ENCODE measurements at places on chromosomes 1 and 21.

GRCh38 chr1:150516050-150516591 is 569 bp downstream of the FALEC start:
- DNase-seq, result no peak

GRCh38 chr1:38451541-38451993 is 405.0 kb upstream of the POU3F1 start:
- no peak for DNase-seq

DNA sequence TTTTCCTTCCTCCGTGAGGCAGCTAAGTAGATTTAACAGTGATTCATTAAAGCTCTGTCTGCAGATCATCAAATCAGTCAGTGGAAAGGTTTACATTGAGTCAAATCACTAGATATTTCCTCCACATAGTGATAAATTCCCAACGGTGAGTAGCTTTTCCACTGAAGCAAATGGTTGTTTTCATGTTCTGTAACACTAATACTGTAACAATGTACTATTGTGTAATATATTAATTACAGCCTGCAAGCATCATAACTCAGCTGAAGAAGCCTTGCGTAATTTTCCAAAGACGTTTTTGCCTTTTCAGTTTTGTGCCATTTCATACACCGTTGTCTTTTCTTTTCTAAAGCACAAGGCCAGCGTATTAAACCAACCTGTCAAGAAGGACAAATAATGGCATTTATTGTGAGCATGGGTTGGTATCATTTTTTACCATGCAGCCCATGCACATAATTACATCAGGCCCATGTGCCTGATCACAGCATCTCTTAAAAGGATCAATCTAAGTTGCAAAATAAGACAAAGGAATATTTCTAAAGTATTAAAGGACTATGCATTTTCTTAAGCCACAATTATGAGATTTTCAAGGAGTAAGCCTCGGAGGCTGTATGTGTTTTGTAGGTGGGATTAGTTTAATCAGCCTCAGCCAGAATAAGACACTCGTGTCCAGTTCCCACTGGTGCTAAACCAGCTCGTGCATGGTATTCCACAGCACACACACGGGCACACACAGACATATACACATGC is 16.7 kb upstream of the PDE9A start:
- no peak for DNase-seq

GRCh38 chr1:116332451-116332850 is 40.6 kb upstream of the ATP1A1 start:
- no peak for DNase-seq

DNA sequence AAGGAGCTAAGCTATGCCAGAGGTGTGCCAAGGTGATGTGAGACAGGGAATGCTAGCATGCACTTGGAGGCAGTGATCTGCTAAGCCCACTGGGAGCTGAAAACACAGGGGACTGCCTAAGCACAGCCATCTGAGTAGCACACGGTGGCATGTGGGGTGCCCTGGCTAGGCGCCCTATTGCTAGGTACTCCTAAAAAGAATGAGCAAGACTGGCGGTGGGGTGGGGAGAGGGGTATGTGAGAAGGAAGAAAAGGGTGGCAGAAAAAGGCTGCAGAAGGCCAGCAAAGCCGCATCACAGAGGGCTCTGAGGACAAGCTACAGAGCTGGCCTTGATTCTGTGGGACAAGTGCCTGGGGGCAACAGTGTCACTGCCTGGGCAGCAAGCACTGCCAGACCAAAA is 23.9 kb downstream of the PARP1 start:
- DNase-seq, result no peak

DNA sequence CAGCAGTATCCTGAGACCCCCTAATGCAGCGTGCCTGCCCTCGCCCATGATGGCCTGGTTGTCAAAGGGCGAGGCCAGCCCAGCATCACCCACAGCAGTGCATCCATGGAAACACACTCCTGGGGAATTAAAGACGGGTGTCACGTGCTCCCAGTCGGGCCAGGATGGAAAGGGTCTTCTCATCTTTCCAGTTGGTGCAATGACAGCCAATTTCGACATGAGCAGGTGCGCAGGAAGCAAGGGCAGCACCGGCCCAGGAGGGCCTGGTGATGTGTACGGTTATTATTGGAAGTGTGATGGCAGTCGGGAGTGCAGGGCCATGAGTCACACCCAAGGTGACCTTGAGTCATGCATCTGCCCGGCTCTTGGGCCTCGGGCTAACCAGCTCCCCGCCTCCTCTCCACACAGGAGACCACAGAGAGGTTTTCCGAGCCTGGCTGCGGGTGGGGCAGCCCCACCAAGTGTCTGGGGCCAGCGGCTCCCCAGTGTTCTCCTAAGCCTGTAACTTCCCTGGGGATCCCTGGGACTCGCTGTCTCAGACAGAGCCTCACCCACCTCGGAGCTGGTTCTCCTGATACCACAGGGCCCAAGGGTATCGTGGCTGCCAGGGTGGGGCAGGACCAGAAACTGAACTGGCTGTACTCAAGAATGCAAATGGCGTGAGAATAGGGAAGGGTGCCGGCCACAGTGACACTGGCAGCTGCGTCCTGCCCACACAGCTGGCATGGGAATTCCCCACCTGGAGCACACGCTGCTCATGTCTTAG is 119.8 kb downstream of the SIK1 start:
- DNase-seq, result no peak

GRCh38 chr1:54028306-54029251 is 10.6 kb upstream of the LDLRAD1 start:
- DNase-seq, result no peak

DNA sequence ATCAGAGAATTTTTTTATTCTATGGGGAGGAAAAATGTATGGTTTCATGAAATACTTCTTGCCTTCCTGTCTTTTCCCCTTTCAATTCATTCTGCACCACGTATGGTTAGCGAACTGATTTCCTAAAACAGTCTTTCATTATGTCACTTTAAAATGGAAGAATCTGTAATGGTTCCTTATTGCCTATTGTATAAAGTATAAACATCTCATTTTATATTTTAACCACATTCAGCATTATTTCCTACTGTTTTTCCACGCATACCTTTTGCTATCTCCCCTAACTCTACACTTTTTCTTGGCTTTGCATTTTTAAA is 232.3 kb upstream of the B3GALT2 start:
- no peak for DNase-seq

- DNase-seq, result no peak
Observed at GRCh38 chr1:1021920-1022259, 2.0 kb downstream of the AGRN start.

GRCh38 chr21:41431788-41432548 is 5.9 kb downstream of the MX1 start:
- no peak for DNase-seq

DNA sequence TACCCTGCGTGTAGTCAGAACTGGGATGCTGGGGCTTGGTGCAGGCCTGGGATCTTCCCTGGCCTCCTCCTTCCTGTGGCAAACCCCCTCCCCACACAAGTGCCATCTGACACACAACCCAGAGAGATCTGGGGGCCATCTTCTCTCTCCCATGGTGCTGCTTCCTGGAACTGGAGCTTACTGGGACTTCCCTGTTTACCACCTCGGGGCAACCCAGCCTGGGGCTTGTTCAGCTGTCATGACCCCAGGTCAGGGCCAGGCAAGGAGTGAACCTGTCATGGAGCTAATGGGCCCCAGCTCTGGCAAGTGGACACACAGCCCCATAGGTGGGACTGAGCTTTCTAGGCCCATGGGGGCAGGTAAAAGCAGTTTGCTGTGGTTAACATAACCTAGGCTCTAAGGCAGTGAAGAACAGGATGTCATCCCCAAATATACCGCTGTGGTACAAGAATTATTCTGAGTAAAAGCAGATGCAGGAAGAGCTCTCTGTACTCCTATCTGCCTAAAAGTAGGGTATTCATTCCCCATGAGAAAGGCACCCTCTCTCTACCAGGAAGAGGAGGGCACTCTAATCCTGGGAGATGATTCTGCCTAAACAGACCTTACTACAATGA is 2.4 kb downstream of the TRIM11 start:
- no peak for DNase-seq

GRCh38 chr1:186112280-186112679 is 262.8 kb downstream of the TPR start:
- no peak for DNase-seq

DNA sequence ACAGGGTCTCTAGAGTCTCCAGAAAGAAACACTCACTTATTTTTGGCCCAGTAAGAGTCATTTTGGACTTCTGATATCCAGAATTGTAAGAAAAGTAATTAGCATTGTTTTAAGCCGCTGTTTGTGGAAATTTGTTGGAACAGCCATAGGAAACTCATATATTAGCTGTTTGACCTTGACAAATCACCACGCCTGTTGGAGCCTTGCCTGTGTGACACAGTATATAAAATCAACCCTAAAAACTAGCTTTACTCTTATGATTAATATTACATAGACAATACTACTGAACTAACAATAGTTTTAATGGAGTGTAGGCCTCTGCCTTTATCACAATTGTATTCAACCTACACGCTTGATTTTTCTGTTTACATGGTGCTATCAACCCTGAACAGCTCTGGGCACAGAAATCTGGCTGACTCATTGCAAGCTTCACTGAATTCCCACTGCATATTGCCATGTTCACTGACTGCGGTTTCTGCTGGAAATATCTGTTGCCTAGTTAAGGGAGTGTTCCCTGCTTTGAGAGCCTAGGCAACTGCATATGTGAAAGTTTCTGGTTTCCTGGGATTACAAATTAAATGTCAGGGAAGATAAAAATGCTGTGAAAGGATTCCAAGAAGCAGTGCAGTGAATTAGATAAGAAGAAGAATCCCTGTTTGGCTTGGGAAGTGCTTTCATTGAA is 419.5 kb upstream of the DEPDC1 start:
- DNase-seq, result no peak

- no peak for DNase-seq
Observed at GRCh38 chr1:227314014-227314848, 4.1 kb downstream of the CDC42BPA start.

DNA sequence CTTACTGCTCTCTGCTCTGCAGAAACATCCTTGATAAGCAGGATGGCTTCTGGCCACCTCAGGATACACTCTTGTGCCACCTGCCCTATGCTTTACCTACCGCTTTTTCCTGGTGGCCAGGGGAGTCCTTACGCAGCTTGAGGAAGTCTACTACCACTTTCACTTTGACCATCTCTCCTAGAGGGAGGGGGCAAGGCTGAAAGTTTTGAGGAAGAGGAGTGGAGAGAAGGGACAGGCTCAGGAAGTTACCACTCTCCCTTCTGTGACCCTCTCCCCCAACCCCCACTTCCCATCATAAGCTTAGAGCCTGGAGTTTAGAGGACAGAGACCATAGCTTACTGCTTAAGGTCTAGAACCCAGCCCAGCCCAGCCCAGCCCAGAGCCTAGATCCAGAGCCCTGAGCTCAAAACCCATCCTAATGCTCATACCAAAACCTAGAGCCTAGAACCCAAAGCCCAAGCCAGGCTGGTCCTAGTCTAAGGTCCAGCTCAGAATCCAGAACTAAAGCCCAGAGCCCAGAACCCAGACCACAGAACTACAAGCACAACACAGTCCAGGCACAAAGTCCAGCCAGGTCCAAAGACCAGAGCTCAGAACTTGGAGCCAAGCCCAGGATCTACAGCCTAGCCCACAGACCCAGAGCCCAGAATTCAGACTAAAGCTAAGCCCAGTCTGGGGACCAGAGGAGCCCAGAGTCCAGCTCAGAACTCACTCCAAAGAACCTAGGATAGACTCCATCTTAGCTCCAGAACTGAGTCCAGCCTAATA is 18.0 kb upstream of the MFSD2A start:
- DNase-seq, result no peak

GRCh38 chr1:236164273-236164672 is 21.9 kb downstream of the GPR137B start:
- DNase-seq, result no peak

DNA sequence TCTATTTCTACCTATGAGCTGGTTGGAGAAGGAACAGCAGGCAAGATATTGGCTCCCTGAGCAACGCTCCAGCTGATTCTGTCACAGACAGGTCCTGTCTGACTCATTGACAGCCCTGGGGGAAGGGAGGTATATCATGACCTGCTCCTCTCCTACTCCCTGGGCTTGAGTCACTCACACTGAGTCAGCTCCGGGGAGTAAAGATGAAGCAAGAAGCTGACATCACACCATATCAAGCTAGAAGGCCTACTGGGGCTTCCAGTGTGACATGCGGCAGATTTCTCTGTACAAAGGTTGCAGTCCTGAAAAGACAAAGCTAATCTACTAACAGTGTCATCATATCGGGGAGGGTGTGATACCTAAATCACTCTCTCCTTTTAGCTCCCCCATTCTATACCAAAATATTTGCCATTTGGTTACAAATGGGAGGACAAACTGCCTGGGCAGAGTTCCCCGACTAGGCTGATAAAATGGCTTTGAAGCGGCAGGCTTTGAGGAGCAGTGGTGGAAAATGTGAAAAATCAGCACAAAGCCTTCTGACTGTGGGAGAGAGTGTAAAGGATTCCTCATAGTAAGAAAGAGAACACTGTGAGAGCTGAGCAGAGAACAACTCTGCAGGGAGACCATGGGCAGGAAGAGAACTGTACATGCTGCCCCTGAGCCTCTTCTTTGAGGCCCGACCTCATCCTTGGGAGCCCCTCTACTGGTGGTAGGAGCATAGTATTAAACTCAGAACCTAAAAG is 15.5 kb downstream of the PI4KB start:
- DNase-seq, result peak; percentile 61
